Heart left ventricle (tissue), 16 donors: ENCODE measurements at places on chromosomes 12 and 14. TPM values are rescaled to one million over a fixed set of nuclear protein-coding genes. Genes with fewer than 3 reads are reported as not detected.

Gene POLR3B
- 9.7 TPM for total RNA-seq

Gene C14orf39
- total RNA-seq = not detected

Gene LRTM2
- not detected for total RNA-seq

Gene SLC17A8
- not detected for total RNA-seq

Gene HRK
- total RNA-seq = not detected

Gene IFI27L1
- total RNA-seq = 9.8 TPM

Gene EPS8
- 38.2 TPM for total RNA-seq

DNA sequence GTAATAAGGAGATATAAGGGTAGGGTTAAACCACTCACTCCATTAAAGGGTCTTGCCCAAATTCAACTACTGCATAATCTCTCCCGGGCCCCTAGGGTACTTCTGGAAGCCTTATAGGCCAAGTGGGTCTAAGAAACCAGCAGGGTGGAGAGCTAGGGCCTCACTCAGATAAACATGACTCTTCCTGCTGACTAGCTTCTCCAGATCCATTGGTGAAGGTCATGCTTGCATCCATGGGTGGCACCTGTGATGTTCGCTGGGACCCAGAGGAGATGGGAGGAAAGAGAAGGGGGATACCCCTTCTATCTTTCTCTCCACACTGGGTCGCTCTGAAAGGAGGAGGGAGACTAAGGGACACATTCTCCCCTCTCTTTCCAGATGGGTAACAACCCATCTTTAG is 36.1 kb upstream of the HIGD1C start:
- DNase-seq = no peak

- DNase-seq = no peak
Observed at GRCh38 chr14:85948153-85948552, 418.2 kb downstream of the FLRT2 start.

DNA sequence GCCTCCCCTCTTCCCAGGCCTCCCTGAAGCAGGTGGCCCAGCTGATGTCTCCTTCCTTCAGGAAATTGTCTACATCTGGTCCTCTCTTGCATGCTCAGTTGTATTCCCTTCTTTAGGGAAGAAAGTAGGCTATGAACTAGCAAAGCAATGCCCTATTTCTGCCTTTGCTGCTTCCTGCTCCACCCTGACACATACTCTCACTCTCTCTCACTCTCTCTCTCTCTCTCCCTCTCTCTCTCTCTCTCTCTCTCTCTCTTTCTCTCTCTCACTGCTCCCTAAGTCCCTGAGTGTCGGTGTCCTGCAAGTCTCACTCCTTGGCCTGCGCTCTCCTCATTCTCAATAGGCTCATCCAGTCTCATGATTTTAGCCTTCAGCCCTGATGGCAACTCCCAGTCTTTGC is 19.4 kb upstream of the PARP11 start:
- no peak for DNase-seq

DNA sequence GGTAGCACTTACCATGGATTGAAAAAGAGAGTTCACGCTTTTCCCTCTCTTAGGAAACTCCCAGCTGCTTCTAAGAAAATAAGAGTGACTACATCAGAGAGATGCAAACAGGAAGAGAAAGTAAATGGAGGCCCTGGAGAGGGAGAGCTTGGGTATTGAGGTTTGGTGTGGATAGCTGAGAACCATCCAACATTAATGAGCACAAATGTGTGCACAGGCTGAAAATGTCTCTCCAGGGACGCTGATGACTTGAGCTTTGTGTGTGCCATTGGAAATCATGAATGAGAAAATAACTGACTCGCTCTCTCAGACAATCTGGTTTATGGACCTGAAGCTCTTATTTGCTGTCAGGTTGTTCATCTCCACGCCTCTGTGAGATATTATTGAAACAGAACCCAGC is 318.8 kb downstream of the NRXN3 start:
- no peak for DNase-seq

DNA sequence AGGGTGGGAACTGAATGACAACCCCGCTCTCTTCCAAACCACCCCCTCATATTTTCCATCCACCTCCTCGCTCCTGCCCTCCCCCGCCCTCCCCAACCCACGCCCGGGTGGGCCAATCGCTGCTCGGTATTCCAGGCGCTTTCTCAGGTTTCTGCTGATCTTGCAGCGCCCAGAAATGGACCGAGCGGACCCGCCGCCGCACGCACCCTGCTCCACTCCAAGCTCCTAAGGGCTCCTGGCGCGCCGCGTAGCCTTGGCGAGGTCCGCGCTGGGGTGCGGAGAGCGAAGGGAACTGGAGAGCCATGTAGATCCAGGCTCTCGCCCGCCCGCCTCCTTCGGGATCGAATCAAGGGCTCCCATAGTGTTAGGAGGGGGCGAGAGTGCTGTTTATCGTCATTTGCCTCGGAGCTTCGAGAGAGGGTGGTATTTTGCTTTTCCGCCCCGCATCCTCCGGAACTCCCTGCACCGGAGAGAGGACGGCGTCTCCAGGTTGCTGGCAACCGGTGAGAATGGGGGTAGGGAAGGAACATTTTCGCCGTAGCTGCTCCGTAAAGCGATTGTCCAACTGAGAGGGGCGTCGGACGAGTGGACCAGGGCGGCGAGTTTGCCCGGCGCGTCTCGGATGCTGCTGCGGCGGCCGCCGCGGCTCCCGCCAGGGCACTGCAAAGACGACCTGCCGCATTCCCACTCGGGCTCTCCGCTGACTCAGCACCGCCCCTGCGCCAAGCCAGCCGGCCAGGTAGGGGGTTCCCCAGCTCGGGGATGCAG is at the start of gene KCNA1:
TSS of gene KCNA1 (plus strand) at position 172 of the 768 bp plus-strand sequence. CDS start 1,474 bp downstream, outside the sequence.
- DNase-seq = no peak

GRCh38 chr12:9064201-9064814 is 51.4 kb downstream of the A2M start:
- DNase-seq = peak; percentile 59

GRCh38 chr12:113248051-113248825 is 27.0 kb downstream of the TPCN1 start:
- DNase-seq = peak; percentile 23

- no peak for DNase-seq
Observed at GRCh38 chr14:76950055-76951020, 78.2 kb downstream of the IRF2BPL start.

- DNase-seq = peak; percentile 69
Observed at GRCh38 chr12:108691998-108692808, 39.1 kb downstream of the CORO1C start.

- no peak for DNase-seq
Observed at GRCh38 chr14:94314890-94315289, 8.2 kb downstream of the SERPINA6 start.

DNA sequence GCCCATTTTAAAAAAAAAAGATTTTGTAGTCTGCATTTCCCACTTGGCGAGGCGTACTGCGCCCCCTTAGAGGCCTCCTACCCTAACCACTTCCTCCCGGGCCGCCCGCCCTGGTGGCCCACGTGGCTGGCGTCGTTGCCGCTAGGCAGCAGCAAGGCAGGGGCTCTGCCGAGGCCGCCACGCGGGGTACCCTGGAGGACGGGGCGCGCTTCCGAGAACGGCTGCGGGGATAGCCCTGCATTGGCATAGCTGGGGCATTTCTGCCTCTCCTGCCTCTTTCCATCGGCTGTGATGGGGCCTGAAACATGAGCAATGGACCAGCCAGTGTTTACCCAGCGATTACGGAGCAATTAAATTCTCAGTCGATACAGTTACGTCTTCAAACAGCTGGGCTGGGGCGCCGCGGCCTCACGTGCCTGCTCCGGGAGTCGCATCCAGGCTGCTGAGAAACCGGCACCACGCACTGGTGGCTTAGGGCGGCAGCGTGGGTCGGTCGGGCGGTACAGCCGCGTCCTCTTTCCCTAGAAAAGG is 38.0 kb downstream of the IQSEC3 start:
- no peak for DNase-seq

DNA sequence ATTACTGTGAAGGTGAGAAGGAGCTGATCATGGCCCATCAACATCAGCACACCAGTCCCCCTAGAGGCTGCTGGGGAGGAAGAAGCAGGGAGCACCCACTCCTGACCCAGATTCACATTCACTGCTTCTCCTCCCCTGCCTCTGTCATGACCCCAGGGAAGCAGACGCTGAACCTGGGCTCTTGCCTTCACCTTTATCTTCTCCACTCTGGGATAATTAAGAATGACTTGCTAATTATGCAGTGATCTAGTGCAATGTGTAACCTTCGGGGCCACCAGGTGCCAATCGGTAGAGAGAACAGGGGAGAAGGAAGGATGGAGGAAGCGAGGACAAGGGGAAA is 44.4 kb upstream of the IQSEC3 start:
- no peak for DNase-seq

DNA sequence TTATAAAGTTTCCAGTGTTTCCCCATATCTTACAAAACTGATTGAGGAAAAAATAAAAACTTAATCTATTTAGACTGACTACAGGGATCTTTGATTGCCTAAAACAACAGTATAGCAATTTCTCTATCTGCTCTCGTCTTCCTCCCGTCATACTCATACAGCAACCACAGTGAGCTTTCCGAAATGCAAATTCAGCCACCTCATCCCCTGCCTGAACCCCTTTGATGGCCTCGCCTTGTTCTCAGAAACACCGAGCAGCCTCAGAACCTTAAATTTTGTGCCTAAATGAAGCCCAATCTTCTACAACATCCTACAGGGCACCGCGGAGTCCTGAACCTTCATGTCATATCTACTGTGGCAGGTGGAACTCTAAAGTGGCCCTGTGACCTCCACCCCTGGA is 223.7 kb upstream of the TMEM132C start:
- no peak for DNase-seq

- no peak for DNase-seq
Observed at GRCh38 chr14:62213516-62213915, 451.3 kb downstream of the SNAPC1 start.

- DNase-seq = no peak
Observed at GRCh38 chr12:93315385-93315906, 62.3 kb upstream of the NUDT4 start.

DNA sequence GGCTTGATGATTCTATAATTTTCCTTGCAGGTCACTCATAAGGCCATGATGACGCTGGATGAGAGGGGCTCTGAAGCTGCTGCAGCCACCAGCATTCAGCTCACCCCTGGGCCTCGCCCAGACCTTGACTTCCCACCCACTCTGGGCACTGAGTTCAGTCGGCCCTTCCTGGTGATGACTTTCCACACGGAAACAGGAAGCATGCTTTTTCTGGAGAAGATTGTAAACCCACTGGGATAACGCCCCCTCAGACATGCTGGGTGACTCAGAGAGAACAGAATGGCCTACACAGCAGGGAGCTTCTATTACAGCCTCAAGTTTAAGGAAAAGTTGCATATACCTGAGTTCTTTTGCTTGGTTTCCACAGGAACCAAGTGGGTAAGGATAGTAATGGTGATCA is 34.3 kb downstream of the SERPINA3 start:
- no peak for DNase-seq
